SK-N-SH (cell line): ENCODE measurements at places on chromosomes 7 and 10. TPM values are rescaled to one million over a fixed set of nuclear protein-coding genes. Genes with fewer than 3 reads are reported as not detected.

DNA sequence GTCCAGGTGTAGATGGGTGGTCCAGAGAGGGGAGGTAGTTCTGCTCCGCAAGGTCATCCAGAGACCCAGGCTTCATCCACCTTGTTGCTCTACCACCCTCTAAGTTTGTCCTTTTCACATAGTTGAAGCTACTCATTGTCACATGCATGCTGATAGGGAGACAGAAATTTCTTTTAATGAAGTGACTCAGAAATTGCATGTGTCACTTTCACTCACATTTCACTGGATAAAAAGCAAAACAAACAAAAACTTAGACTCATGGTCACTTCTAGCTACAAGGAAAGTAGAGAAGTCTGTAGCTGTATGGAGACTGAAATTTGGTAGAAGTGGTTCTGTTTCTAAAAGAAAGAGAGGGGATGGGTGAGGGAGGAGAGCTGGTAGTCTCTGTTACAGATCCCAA is 161.9 kb downstream of the SORCS3 start:
- no peak for DNase-seq

DNA sequence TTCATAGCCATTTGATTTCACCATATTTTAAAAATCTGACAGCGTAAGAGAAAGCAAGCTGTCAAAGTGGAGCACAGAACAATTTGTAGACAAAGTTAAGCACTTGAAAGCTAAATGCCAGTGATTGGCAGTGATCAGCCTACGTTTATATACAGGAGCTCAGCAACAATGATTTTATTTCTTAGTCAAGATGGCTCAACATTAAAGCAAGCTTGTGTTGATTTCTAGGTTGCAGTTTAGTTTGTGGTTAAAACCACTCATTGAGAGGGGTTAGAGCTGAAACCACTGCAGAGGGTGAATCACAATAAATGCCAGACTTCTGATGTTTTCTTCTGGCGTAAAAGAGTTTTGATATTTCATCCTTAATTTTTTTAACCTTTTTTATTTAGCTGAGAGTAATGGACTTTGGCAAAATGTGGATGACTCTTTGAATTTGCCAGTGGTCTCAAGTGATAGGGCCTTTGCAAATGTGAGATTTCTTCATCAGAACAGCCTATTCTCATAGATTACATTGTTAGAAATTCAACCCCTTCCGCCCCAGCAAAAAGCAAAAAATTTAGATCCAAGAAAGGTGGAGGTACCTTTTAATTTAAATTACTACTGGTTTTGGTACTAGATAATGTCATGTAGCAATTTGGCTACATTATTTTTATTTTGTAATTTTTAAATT is 73.8 kb downstream of the SHOC2 start:
- DNase-seq = no peak

Gene PON3
- not detected in 2 replicates for polyA plus RNA-seq

Gene FBXL13
- 1.1 and 2.0 TPM in 2 replicates for polyA plus RNA-seq

Gene BAIAP2L1
- polyA plus RNA-seq = 8.7 and 8.8 TPM in 2 replicates

- no peak for DNase-seq
These were observed 19.9 kb downstream of the ITPRIP start for GRCh38 chr10:104318326-104318725.

DNA sequence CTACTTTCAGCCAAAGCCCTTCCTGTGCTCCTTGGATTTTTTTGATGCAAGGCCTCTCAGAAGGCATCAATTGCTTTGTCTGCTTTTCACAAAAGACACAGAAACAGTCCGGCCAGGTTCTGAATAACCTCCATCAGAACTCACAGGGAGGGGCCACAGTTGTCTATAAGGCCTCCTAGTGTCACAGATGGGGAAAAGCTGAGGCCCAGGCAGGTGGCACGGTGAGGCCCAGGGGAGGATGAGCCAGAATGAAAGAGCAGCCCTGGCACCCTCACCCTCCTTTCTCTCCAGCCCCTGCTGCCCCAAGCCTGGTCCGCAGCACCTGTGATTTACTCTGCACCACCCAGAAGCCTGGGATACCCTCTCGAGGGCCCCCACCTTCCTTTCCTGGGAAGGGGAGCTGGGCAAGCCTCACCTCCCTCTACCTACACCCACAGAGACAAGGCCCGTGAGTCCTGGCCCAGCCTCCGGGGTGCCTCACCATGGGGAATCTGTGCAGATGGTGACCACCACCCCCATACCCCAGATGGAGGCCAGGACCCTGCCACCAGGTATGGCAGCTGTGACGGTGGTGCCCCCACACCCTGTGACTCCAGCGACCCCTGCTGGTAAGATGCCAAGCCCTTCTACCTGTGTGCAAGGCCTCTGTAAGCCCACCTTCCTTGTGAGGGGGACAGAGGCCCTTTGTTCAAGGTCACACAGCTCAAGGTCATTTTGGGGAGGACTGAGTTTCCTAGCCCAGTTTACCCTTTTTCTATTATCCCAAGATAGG is 26.2 kb upstream of the ZNF467 start:
- peak; percentile 75 for DNase-seq

Gene SUFU
- 4.6 and 5.7 TPM in 2 replicates for polyA plus RNA-seq

DNA sequence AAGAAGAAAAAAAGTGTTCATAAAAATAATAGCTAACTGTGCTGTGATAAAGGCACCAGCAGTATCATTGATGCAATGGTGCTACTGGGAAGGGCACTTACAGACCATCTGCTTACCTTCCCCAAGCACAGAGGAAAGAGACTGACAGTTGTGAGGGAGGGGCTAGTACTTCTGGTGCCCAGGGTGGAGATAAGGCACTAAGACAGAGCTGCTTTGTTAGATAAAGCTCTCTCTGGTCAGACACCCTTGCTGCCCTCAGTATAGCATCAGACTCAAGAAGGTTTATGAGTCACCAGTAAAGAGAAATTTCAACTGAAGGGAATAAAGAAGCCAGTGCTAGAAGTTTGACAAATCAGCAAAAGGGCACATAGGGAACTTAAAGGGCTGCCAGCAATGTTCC is 325.6 kb downstream of the HPSE2 start:
- DNase-seq = peak; percentile 36

DNA sequence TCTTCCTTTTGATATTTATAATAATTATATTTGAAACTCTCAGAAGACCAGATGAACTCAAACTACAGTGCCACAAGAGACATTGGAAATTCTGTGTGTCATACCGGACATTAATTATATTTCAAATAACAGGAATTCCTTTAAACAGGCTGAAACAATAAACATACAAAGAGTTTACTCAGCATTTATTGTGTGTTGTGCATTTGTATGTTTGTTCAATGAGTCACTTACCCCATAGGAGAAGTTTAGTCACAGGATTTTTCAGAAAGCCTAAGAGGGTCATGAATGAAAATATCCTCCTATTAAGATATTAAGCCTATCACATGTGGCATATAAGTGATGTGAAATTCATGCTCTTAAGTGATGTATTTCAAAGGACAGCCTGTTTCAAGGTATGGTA is 566.8 kb downstream of the CNTNAP2 start:
- DNase-seq = no peak

Gene UBE2D4
- 22.8 and 26.8 TPM in 2 replicates for polyA plus RNA-seq

Gene CALML3
- polyA plus RNA-seq = not detected in 2 replicates
